Right lobe of liver (tissue), 6 donors: ENCODE measurements at places on chromosomes 7 and 10.

DNA sequence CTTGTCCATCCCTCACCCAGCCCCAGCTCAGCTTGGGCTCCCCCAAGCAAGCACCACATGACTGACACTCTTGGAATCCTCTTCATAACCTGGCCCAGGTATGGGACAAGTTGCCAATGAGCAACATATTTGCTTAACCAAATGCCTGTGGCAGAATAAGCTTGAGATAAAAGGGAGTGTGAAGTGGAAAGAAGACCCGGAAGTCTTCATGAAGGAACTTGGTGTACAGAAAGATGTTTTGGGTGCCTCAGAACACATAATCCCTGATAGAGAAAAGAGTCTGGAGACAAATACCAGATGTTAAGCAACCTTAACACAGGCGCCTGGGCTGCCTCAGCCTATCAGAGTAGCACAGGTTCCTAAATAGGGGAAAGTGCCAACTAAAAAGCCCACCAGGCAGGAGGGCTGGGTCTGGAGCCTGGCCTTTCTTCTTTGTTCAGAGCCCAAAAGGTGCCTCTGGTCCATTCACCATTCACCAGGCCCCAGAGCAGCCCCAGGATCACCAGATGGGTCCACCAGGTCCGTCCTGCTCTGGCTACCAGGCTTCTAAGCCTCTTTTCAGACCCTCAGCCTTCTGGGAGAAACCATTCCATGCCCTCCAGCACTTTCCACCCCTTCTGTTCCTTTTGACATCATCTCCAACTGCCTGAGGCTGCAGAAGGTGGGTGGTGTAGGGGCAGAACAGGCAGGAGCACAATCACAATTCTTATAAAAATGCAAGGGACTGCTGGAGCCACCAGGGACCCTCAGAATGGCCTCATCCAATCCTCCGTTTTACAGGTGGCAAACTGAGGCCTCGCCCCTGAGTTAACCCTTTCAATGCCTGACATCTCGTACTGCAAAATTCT lies 22.6 kb downstream of the KCNMA1 start:
- DNase-seq = no peak

GRCh38 chr10:51806079-51806835 lies 106.9 kb upstream of the CSTF2T start:
- no peak for DNase-seq

- no peak for DNase-seq
Observed at GRCh38 chr7:115548756-115549155, 481.8 kb downstream of the TFEC start.

GRCh38 chr10:34061841-34062240 lies 727.4 kb upstream of the NRP1 start:
- DNase-seq = no peak

GRCh38 chr7:84701524-84702306 lies 485.1 kb downstream of the SEMA3D start:
- no peak for DNase-seq

GRCh38 chr10:119653209-119653608 lies 2.0 kb downstream of the BAG3 start:
- DNase-seq = no peak

DNA sequence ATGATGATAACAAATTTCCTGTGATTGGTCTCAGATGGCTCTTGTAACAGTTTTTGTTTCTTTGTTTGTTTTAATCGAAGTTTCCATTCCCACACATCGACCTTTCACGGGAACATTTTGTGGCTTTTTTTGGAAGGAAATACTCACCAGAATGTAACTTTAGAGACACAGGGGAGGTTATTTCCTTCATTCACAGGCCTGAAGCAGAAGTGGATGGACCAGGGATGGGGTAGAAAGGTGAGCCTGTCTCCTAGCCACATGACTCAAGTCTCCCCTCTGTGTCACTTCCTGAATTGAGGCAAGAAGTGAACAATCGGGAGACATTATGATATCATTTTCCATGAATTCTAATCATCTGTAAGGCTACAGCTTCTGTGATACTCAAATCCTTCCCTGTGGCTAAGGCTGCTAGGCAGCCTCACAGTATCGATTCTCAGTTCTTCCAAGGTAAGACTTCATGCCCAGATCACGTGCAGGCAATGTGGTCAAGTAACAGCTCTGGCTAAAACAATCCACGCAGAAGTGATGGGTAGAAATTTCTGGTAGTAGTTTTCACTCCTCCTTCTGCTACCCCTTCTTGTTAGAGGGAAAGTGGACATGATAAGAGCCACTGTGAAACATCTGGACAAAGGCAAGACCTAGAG lies 203.9 kb upstream of the NEBL start:
- DNase-seq = no peak

GRCh38 chr7:37198906-37199485 lies 249.7 kb downstream of the ELMO1 start:
- DNase-seq = peak; percentile 83

- DNase-seq = no peak
Observed at GRCh38 chr10:14056610-14057332, 274.0 kb downstream of the FRMD4A start.

DNA sequence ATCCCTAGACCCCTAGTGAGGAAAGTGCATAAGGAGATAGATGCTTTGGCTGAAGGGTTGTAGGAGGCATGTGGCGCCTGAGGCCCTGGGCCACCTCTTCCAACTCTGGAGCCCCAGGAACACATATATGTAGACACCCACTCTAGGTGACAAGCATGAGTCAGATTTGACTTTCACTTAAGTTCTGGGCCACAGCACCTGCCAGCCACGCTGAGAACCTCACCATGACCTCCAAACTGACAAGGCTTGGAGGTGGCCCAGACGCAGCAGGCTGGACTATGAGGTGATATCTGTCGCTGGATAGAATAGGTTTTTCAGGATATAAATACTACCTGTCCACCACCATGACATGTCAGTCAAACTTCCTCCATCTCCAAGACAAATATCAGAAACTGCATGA lies 894.0 kb upstream of the ZNF722 start:
- no peak for DNase-seq

GRCh38 chr7:79329464-79329863 lies 124.0 kb downstream of the MAGI2 start:
- no peak for DNase-seq
